Hematopoietic multipotent progenitor cell treated with erythropoietin and hydrocortisone succinate and interleukin-3 and kit ligand, for 4 days (in vitro differentiated cells): ENCODE measurements at places on chromosomes 13 and 19.

- DNase-seq: no peak
These were observed 163.0 kb downstream of the HS6ST3 start for GRCh38 chr13:96252903-96253302.

DNA sequence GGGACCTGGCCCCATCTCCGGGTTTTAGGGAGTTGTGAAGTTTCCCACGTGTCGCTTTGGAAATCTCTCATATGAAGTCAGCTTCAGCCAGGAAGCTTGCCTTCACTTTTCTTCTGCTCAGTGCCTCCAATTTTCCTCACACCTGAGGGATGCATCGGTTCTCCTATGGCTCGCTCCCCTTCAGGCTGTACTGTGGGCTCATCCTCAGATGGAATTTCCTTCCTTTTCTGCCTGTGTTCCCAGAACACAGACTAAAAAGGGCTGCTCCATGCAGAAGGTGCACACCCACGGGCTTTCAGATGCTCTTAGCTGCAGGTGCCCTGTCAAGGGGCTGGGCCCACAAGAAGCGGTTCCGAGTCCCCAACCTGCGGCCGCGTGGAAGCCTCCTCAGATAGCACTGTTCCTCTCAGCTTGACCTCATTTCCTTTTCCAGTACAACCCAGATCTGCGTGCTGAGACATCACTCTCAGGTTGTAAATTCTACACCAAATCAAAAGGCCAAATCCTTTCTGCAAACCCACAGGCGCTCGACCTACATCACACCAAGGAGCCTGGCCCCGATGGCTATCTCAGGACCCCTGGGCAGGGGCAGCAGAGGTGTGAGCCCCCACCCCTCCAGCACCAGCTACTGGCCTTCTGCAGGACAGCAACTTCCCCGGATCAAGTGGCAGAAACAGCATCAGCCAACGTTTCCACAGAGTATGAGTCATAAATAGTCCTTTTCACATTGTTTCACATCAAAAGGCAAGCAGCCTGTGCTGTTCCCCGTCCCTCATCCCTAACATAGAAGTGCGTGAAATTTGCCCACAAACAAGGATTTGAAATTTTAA, 275.9 kb downstream of the ZNF536 start:
- no peak for DNase-seq

DNA sequence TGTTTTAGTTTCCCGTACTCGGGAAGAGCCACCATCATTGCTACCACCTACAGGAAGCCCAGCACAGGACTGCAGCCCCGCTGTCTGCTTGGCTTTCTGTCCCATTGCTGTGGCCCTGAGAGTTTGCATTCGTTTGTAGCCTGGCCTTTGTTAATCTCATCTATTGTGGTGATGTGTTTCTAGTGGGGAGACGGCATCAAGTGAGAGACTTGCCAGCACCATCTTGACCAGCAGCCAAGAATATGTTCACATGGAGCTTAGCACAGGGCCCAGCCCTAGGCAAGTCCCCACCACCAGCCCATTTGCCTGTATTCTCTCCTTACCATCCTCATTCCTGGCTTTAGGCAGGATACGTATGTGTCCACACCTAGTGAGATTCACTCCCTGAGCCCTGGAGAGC, 17.3 kb upstream of the OVOL3 start:
- no peak for DNase-seq

DNA sequence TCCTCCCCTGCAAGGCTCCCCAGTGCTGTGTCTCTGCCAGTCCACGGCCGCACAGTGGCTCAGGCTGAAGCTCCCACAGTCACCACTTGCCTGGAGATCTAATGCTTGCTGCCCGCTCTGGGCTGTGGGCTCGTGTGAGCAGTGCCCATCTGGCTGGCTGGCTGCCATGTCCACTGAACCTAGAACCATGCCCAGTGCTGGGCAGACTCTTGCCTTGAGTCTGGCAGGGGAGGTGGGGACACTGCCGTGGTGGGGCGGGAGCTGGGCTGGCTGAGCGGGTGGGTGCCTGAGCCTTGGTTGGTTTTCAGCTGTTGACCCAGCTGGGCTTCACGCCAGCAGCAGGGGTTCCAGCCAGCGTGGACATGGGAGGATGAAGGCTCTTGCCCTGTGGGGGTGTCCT, 52.3 kb downstream of the CRTC1 start:
- no peak for DNase-seq

DNA sequence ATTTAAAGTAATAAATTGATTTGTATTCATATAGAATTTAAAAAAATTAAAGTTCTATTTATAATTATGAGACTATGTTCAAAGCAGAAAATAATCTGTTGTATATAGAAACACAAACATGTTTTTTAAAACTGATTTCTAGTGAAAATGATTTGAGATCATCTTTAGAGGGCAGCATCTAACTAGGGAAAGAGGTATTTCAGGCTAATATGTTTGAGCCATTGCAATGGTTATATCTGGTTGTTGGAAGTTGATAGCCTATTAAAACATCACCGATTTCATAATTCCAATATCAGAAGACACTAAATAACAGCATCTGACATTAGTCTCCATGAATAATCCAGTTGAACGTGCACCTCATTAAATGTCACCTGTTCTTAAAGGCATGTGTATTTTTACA, 79.8 kb upstream of the SLITRK6 start:
- DNase-seq: no peak

DNA sequence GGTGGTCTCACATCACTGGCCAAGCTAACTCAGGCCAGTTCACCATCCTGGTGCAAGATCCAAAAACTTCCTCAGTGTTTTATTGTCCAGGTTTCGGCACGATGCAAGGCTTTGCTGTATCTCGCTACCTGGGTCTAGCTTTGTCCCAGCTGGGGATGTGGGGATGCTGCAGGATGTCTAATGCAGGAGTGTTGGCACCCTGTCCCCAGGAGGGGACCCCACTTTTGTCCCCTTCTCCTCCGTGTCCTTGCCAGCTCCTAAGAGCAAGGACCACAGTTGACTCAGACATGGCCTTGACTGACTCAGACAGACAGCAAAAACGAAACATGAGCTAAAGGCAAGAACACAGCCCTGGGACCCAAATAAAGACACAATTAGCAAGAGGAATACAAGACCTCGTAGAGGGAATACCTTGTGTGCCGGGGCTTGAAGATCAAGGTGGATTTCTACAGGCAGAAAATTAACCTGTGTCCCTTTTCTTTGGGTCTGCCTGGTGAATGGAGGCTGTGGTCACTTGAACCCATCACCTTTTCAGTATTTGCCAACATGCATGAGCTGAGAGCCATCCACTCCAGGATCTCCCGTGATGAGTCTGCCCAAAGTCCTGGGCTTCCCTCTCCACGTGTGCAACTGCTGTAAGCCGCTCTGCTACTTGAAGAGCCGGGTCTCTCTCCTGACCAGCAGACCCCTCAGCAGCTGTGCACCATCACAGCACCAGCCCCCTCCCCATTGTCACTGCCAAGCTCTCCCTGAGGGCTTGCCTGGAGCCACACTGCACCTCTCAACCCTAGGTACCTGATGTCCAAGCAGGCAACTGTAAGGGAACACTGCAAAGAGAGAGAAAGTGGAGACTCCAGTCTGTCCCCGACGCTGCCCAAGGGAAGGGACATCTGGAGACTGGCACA, 149.5 kb upstream of the ZNF507 start:
- DNase-seq: no peak

DNA sequence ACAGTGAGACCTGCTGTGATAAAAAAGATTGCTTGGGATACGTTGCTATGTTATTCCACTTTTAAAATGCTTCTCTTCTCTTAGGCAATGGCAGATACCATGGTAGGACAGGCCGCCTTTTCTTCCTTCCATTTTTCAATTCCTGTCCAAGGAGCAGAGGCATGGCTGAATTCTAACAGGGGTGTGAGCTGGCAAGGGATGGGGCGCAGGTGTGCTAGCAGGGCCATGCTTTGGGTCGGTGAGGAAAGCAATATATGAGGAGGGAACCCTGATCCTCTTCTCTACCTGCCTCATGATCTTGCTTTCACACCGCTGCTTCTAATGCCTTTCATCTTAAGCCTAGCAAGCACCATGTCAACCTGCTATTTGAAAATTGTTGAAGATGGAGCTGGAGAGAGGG, 225.0 kb downstream of the KATNAL1 start:
- DNase-seq: no peak

- DNase-seq: peak; percentile 92
These were observed 4.7 kb upstream of the SIGLECL1 start for GRCh38 chr19:51246164-51246552.

- DNase-seq: no peak
These were observed 53.5 kb upstream of the TNFRSF19 start for GRCh38 chr13:23516702-23517101.

GRCh38 chr13:60448907-60449510, 52.0 kb downstream of the TDRD3 start:
- peak; percentile 71 for DNase-seq

DNA sequence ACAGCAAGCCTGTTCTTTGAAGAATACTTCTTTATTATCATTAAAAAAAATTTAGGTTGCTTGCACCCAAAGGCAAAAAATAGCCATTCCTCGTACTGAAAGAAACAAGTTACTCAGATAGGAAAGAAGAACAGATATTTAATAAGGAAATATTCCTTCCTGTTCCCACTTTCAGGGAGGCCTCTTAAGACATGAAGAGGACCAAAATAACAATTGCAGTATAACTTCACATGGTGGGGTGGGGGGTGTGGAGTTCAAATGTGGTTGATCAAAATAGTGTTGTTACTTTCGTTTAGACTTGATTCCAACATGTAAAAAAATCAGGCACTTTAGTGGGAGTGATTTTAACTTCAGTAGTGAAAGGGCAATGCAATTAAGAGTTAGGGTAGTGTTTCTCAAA, 3.6 kb downstream of the RGCC start:
- DNase-seq: no peak

DNA sequence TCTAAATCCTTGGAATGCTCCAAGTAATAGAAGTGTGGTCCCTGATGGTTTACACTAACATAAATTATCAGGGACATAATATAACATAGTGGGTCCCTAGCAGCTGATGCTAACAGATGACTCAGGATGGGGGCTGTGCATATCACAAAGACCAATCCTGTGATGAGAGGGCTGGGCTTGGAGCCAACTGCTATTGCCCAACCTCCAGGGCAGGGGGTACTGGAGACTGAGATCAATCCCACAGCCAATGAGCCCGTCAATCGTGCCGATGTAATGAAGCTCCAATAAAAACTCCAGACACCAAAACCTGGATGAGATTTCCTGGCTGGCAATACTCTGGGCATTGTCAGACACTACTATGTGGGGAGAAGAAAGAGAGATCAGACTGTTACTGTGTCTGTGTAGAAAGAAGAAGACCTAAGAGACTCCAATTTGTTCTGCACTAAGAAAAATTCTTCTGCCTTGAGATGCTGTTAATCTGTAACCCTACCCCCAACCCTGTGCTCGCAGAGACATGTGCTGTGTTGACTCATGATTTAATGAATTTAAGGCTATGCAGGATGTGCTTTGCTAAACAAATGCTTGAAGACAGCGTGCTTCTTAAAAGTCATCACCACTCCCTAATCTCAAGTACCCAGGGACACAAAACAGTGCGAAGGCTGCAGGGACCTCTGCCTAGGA, 33.4 kb downstream of the ABCC4 start:
- peak; percentile 82 for DNase-seq

- DNase-seq: peak; percentile 30
These were observed 50.0 kb upstream of the CALM3 start for GRCh38 chr19:46551164-46551563.

DNA sequence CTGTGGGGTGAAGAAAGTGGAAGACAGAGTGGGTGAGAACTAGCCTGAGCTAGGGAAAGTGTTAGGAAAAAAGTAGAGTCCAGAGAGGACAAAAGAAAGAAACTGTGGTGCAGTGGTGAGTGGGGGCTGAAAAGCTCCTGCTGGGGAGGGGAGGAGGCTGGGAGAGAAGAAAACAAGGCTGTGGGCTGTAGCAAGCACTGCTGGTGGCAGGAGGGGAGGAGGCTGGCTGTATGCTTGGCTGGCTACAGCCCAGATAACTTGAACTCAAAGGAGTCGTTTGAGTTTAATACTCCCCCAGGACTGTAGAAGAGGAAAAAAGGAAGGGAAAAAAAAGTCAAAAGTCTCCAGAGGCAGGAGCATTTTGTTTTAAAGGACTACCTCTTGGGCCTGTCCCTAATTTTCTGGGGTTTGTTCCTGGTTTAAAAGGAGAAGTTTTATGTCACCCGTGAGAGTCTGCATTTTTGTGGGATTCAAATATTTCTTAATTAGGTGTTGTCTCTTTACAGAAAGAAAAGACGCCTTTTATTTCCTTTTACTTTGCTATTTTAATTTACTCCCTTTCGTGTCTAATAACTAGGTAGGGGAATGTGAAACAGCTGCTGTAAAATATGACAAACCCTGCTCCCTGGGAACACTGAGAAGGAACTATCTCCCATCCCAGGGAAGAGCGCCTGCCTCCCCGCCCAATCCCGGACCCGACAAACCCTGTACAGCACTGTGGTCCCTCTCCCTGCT, 21.7 kb downstream of the ZIC5 start:
- no peak for DNase-seq

DNA sequence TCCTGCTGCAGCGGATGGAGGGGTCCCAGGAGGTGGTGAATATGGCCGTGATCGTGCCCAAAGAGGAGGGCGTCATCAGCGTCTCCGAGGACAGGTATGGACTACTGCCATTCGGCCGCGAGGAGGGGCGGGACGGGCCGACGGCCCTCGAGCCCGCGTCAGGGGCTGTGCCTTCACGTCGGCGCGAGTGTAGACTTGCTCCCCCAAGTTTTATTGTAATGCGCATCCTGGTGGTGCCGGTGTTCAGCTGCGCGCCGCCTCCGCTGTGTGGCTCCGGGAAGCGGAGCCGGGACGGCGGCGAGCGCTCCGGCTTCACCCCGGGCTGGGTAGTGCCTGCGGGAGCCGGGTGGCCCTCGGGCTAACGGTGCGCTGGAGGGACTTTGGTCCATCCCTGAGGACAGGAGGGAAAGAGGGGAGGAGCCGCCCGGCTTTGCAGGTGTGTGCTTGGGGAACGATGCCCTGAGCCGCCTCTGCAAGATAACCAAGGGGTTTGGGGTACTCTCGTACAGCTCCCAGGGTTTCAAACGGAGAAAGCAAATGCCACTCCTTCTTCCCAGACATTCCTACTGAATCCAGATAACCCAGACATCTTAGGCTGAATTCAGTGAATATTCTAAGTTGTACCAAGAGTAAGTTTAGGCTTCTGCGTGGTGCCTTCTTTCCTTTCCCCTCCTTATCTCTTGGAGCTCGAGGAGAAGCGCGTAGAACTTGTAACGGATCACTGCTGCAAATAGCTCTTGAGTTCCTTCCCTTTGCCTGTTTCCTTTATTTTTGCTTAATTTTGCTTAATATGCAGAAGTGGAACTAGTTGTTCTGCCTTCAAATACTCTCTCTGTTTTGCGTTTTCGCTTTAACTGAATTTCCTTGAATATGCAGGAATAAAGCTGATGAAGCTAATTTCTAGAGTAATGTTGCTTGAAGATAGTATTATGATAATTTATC, 740 bp downstream of the WDFY2 start:
- peak; percentile 83 for DNase-seq
